ENCODE measurements at places on chromosomes 12 and 14.

DNA sequence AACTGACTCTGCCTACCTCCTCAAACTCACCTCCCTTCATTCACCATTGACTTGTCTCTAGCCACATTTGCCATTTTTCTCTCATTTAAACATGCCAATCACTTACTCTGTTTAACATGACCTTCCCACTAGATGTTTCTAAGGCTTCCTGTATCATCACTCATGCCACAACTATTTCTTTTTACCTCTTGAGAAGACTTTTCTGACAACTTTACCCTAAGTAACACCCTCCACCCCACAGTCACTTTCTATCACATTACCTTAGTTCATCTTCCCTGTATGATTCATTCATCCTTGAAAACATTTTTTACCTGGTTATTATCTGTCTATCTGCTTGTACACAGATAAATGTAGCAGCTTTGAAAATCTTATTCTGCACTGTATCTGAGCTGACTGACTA is 19.4 kb downstream of the PLCZ1 start:
- no peak for DNase-seq

DNA sequence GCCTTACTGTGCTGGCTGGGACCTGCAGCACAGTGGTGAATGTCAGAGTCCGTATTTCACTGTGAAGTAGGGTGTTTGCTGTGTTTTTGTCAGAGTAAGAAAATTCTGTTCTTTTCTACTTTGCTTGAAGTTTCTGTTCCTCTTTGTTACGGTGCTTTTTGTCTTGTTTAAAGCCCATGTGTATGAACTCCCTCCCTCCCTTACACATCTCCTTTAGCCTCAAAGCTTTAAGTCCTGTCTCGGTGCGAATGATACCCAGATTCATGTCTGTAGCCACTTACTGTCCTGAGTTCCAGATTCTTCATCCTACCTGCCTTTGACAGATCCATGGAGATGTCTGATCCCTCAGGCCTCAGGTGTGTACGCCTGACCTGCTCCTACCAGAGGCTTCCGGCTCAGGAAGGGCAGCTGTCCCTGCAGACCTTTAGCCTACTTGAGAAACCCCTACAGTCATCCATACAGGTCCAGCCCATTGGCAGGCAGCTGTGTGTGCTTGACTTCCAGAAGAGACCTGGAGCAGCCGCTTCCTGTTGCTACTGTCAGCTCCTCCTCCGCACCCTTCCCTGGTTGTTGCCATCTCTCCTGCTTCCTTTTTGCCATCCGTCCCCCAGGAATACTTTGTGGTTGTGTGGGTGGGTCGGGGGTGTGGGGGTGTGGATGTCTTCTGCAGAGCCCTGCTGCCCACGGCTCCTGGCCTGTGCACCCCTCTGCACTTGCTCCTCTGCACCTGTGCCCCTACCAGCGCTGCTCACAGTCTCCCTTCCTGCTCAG is 72.9 kb downstream of the DDX51 start:
- DNase-seq = peak; percentile 85

- DNase-seq = no peak
These were observed 117.5 kb downstream of the ANO2 start for GRCh38 chr12:5827591-5827990.

DNA sequence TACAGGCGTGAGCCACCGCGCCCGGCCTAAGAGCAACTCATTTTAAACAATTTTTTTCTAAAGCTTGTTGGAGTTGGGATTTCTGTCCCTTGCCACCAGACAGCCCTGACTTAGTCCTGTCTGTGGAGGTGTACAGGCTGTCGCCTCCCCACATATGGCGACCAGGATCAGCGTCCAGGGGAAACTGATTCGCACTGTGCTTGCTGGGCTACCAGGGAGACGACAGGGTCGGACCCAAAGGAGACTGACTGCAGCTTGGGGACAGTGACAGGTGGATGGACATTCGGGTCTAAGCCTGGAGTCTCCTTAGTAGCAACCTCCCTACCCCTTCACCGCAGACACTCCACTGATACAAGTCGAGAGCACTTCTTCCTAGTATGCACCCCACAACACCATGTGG is 40.3 kb downstream of the TRAFD1 start:
- DNase-seq = no peak

- no peak for DNase-seq
These were observed 346.6 kb downstream of the NAV3 start for GRCh38 chr12:78177298-78177697.

GRCh38 chr12:12372946-12373722 is 16.3 kb downstream of the BORCS5 start:
- no peak for DNase-seq

- no peak for DNase-seq
These were observed 10.4 kb downstream of the LTBR start for GRCh38 chr12:6394398-6394797.

- DNase-seq = no peak
These were observed 64.8 kb upstream of the BDKRB2 start for GRCh38 chr14:96139879-96140278.

DNA sequence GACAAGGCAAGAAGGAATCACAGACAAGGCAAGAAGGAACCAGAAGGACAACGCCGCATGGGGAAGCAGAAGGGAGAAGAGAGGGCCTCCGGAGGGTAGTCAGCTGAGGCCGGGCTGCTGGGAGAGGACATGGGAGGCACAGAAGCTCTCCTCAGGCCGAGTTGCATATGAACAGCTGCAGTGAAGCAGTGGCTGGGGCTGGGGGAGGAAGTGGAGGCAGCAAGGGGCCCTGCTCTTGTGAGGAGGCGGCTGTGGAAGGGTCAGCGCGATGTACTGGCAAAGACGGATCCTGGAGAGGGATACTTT is 22.0 kb upstream of the TMEM106C start:
- DNase-seq = peak; percentile 19

- DNase-seq = no peak
These were observed 13.9 kb downstream of the GNS start for GRCh38 chr12:64745259-64745807.

- no peak for DNase-seq
These were observed 19.2 kb upstream of the EMP1 start for GRCh38 chr12:13177373-13177772.

- DNase-seq = no peak
These were observed 37.6 kb downstream of the MUCL1 start for GRCh38 chr12:54891717-54892478.

DNA sequence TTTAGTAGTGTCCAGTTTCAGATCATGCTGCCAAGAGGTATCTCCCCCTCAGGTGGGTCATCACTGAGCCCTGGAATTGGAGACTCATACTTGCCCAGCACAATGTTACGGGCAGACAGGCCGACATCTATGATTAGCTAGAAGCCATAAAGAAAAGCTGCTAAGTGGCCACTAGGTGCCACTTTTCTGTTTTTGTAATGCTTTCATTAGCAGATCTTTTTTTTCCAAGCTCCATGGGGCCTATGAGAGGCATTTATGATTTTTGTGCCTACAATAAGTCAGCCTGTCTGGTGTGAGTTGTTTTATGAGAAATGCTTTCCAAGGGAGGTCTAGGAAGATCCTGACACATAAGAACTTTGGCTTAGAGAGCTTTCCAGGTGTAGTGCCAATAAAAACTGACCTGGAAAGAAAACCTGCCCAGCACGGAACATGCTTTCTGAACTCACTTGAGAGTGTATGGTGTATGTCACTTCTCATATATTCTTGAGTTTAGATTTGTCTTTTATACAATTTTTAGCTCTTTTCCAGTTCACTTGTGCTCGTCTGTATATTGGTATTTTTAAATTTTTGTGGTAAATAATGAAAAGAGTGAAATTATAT is 21.8 kb upstream of the SMCO2 start:
- DNase-seq = peak; percentile 22

DNA sequence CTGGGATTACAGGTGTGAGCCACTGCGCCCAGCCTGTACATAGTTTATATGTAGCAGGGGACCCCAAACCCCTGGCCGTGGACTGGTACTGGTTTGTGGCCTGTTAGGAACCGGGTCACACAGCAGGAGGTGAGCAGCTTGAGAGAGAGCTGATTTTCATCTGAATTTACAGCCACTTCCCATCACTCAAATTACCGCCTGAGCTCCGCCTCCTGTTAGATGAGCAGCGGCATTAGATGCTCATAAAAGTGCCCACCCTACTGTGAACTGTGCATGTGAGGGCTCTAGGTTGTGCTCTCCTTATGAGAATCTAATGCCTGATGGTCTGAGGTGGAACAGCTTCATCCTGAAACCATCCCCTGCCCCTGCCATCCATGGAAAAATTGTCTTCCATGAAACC is 119.3 kb downstream of the NTN4 start:
- DNase-seq = no peak

DNA sequence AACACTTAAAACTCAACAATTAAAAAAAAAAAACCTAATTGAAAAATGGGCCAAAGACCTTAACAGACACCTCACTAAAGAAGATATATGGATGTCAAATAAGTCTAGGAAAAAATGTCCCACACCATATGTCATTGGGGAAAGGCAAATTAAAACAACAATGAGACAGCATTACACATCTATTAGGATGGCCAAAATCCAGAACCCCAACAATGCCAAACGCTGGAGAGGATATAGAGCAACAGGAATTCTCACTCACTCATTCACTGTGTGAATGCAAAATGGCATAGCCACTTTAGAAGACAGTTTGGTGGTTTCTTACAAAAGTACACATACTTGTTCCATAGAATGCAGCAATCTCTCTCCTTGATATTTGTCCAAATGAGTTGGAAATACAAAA is 173.7 kb downstream of the SLC25A21 start:
- DNase-seq = no peak

DNA sequence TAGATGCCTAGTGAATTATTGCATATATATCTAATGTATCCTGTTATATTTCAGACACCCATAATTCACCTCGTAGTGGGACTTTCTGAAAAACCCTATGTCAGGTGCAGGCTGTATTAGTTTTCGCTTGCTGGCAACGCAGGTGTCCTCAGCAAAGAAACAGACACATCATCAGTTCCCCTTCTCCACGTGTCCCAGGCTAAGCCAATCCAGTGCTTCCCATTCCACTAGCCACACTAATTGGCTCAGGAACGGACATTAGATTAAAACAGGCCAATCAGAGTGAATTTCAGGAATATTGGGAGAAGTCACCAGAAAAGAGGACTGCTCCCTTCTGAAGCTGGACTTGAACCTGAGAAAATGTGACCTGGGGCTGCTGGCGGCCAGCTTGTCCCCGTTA is 151.3 kb downstream of the PTPN11 start:
- no peak for DNase-seq

- no peak for DNase-seq
These were observed 5.0 kb downstream of the CACNB3 start for GRCh38 chr12:48823281-48823680.

- no peak for DNase-seq
These were observed at the start of gene NRIP2 for GRCh38 chr12:2834581-2835491. Gene NRIP2, minus strand, starts transcription at chr12:2835035. Its CDS starts 52 bp downstream, at chr12:2834983.

DNA sequence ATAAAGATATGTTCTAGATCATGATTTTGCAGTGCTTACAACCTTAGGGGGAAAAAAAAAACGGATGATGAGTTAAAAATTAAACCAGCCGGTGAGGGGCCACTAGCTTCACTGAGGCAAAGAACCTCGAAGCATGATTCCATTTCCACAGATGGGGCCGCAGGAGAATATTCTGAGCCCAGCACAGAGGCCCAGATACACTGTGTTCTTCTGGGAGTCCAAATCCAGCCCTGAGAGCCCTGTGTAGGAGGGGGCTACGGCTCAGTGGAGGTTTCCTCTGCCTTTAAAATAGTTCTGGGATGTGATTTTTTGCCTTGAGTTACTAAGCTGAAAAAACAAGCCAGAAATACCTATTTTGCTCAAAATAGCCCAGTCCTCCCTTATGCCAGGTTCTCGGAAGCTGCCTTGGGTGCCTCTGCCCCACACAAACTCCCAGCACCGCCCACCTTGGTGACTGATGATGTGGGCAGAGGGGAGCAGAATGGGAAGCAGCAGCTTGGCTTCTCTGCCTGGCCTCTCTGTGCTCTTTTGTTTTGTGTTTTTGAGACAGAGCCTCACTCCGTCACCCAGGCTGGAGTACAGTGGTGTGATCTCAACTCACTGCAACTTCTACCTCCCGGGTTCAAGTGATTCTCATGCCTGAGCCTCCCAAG is 105.4 kb upstream of the BCL2L14 start:
- no peak for DNase-seq

- DNase-seq = no peak
These were observed 100.4 kb upstream of the FGD4 start for GRCh38 chr12:32298917-32299316.

GRCh38 chr14:100339766-100340422 is 16.8 kb downstream of the SLC25A47 start:
- DNase-seq = no peak

GRCh38 chr12:86719381-86719780 is 463.2 kb upstream of the MGAT4C start:
- no peak for DNase-seq

- no peak for DNase-seq
These were observed 349.6 kb upstream of the CLEC14A start for GRCh38 chr14:38605193-38606114.

GRCh38 chr14:60973070-60973469 is 7.8 kb downstream of the TRMT5 start:
- no peak for DNase-seq

- DNase-seq = no peak
These were observed 2.6 kb downstream of the POMT2 start for GRCh38 chr14:77318006-77318553.

DNA sequence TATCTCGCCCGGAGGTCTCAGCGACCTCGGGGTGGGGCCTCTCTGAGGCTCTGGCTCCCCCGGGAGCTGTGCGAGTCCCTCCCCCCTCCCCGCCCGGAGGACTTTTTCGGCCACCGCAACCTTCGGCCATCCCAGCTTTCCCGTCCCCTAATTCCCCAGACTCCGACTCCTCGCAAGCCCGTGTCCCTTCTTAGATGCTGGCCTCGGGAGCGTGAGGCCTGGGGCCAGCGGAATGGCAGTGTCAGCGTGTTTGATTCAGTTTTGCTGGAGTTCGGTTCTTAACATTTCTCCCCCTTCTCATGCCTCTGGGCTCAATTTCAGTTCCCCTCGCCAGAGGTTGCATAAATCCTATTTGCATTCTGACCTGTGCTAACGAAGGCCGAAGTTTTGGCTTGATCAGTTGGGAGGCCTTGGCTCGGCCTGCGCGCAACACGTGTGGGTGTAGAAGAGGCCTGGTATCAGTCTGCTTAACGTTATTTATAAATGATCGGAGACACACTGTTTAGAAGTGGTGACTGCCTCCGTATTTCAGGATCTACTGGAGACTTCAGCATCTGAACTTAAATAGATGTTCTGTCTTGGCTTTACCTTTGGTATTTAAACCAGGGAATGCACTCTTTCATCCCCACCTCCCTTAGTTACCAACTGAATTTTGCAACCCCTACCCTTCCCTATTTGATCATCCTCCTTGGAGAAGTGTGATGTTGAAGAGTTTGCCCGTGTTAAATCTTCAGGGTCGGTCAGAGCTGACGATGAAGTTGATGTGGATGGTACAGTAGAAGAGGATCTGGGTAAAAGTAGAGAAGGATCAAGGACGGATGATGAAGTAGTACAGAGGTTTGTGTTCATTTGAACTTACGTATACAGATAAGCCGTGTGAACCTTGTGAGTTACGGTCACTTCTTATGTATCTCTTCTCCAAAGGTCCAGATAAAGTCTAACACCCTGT is 851 bp downstream of the HSP90B1 start:
- DNase-seq = peak; percentile 12
